ENCODE measurements at places on chromosomes 11 and 22. TPM values are rescaled to one million over a fixed set of nuclear protein-coding genes. Genes with fewer than 3 reads are reported as not detected.

Gene MYOD1
- not detected for total RNA-seq

Gene A4GALT
- 14.3 TPM for total RNA-seq

Gene SMC1B
- not detected for total RNA-seq

DNA sequence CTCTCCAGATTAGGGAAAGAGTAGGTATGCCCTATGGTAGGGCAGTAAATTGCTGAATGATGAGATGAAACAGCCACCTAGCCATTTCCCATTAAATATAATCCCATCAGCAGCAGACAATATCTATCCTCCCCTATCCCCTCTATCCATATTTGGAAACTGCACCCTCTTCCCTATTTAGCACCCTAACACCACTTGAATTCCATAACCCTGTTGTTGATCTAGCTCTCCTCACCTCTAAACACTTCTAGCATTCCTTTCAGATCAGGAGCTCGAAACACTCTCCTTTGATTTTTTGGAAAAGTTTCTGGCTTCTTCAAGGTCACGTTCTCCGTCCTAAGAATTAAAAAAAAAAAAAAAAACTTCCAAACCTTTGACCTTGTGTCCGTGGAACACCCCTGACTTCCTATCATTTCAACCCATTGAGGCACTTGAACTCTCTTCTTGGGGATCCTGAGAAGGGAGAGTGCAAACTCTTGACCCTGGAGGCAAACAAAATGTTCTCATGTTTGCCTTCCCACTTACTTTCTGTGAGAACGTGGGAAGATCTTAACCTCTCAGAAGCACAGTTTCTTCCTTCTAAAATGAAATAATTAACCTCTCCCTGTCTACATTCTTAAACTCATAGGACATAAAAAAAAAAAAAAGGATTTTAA lies 19.0 kb downstream of the TRIM5 start:
- no peak for ATAC-seq

DNA sequence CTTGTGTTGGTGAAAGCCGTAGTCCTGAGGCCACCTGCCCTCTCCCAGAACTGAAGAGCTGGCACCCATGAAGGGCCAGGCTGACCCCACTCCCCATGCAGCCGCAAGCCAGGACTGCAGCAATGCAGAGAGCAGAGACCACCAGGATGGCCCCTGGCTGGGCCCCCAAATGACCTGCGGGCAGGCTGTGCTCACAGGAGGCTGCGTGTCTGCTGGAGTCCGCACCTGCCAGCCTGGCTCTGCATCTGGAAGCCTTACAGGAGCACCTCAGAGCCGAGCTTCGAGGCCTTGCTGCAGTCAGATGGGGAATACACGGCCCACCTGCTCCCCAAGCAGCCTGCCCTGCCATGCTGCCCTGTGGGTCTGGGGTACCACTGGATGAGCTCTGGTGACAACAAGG lies 1336.8 kb downstream of the TBC1D22A start:
- no peak for ATAC-seq

GRCh38 chr11:118295815-118296454 lies 8.6 kb upstream of the CD3E start:
- peak; percentile 68 for ATAC-seq

DNA sequence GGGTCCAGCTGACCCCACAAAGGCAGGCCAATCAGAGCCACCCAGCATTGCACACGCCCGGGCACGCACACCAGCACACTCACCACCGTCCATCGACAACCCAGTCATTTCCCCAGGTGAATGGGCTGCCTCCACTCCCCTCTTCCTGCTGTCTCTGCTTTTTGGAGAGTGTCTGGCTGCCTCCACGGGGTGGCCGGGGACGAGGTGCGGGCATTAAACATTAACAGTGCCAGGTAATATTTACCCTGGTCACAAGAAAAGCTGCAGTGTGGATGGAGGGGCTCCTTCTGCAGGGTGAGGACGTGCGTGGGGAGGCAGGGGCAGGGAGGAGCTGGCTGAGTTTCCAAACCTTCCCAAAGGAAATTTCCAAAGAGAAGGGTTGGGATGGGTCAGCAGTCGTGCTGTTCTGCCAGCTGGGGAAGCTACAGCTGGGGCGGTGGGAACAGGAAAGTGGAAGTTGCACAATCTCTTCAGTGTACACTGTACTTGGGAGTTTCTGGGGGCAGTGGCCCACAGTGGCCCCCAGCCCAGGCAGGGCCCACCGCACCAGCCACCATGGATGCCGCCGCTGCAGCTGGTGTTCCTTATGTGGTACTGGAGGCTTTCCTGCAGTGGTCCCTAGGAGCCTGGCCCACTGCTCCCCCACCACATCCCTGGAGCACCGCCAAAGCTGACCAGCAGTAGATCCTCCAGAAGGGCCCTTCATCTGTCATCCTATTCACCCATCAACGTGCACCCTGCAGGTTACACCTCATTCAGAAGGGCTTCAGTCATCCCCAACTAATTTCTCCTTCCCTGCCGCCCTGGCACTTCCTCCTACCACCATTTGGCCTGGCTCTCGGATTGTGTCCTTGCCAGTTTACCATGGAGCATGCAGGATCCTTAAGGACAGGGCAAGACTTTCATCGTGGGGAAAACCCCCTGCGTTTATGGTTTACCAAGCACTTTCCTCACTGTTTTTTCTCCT lies at the start of gene FXYD2:
Gene FXYD2 (minus strand): TSS at position 174 of the 967 bp plus-strand sequence. CDS start 66 bp downstream, at position 108.
- no peak for ATAC-seq

DNA sequence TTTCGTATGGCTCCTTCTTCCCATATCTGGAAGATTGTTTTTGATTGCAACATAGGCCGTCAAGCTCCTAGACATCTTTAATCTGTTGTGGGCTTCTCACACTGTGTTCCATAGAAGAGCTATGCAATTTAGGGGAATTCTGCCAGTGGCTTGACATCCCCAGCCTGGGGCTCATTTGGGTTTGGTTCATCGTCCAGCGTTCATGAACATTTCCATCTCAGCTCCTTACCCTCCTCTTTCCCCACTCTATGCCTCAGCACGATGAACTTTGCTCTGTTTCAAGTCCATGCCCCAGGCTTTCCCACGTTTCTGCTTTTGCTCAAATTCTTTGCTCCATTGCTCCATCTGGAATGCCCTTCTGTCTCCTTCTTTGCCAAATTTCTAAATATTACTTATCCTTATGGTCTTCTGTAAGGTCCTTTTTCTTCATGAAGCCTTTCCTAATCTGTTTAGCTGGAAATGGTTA lies 26.1 kb upstream of the CLMP start:
- ATAC-seq = no peak

GRCh38 chr22:36358533-36359469 lies 29.0 kb downstream of the MYH9 start:
- ATAC-seq = peak; percentile 6

DNA sequence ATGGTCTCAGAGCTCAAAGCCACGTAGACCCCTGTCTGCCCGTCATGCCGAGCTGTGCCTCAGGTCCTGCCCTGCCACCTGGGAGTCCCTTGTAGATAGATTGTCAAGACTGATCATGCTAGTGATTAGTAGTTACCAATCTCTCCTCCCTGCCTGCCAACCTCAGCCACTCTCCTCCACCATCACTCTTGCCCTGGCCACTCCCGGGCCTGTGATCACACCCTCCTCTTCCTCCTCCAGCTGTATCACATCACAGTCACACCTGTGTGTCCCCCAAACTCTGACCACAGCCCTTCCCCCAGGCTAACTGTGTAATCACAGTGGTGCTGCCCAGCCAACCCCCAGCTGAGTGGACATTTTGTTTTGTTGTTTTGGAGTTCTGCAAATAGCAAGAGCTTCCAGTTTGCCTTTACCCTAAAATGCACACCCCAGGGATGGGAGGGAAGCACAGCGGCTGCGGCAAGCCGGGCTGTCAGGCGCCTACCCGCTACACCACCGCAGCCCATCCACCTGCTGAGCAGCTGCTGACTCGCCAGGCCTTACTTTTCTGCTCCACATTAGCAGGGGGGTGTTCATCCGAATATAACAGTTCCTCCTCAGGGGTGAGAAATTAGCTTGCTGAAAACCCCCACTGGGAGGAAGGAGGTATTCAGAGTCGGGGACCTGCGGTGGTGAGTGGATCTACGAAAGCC lies 45.8 kb downstream of the LRFN4 start:
- ATAC-seq = no peak

- ATAC-seq = peak; percentile 53
These were observed 34.2 kb downstream of the MRGPRD start for GRCh38 chr11:68946416-68947090.

DNA sequence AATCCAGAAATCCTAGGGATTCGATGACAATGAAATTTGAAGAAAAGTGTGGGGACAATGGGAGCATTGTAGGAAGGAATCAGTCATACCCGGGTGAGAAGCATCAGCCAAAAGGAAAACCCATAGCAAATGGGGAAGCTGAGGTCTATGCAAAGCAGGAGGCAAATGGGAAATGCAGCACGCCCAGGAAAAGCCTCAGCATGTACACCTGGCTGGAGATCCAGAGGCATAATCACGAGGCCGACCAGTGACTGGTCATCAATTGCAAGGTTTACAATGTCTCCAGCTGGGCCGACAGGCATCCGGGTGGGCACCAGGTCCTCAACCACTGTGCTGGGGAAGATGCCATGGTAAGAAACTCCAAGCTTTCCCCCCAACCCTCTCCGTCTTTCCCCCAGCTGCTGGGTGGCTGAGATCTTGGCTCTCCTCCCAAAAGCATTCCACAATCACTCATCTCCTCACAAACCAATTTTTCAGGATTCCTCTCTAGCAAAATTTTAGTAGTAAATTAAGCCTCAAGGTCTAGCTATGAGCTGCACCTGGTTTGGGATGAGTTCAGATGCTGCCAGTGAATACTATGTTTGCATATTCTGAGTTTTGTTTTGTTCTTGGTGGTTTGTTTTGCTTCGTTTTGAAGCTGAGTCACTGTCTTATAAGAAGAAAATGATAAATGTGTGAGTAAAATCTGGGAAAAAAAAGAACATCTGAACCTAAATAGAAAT lies 98.0 kb upstream of the OR5AK2 start:
- peak; percentile 25 for ATAC-seq

DNA sequence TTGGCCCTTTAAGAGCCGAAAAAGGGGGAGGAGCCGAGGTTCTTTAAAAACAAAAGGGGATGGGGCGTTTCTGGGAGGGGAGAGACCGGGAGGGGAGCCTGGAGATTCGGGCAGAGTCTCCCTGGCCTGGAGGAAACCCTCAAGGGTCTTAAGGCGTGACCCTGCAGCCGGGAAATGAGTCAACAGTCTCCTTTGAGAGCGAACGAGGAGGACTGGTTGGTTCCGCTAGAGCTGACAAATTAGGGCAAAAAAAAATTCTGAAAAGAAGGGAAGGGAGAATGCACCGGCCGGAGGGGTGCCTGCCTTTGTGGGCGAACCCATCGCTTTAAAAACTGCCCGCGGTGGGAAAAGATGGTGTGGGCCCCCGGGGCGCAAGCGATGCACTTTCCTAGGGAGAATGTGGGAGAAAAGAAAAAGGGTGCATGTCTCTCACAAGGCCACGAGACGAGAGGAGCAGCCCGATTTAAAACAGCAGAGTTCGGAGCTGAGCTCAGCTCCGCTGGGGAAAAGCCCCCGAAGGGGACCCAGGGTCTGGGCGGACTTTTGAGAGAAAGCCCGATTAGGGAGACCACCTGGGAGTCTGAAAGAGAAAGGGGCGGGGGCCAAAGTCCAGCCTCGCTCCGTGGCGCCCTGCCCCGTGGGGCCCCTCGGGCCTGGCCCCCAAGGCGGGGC lies 874 bp downstream of the ZFTA start:
- peak; percentile 12 for ATAC-seq

GRCh38 chr22:22847241-22847640 lies 40.4 kb upstream of the IGLL5 start:
- no peak for ATAC-seq

DNA sequence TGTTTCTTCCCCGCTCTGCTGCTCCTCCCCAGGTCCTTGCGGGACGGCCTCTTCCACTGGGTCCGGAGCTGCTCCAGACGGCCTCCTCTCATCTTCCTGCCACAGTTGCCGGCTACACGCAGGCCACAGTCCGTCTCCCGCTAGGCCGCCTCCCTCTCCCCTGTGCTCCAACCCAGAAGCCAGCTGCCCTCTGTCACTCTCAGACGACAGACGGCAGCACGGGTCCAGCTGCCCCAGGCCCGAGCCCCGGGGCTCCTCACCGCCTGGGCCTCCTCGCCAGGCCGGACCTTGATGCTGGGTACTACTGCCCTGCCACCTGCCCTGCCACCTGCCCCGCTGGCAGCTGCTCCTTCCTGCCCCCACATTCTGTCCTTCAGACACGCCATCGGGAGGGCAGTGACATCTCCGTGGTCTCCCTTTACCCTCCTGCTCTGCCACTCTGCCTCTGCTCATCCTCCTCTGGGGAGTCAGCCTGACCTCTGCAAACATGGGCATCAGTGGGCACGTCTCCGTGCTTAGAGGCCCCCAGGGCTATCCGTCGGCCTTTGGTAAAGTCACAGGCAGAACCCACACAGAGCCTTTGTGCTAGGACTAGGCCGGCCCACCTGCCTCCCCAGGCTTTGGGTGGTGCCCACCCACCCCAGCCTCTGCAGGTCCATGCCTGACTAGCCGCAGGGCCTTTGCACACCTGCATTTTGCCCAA lies 43.1 kb upstream of the TH start:
- no peak for ATAC-seq

- no peak for ATAC-seq
These were observed 476.7 kb upstream of the CCDC179 start for GRCh38 chr11:23336961-23337360.

- ATAC-seq = no peak
These were observed 117.0 kb downstream of the FANCF start for GRCh38 chr11:22508665-22509064.

- no peak for ATAC-seq
These were observed 21.5 kb downstream of the RIBC2 start for GRCh38 chr22:45434981-45435380.

- peak; percentile 38 for ATAC-seq
These were observed 103.0 kb downstream of the KCNQ1 start for GRCh38 chr11:2547806-2548205.

GRCh38 chr11:18696638-18697225 lies 1.8 kb upstream of the TMEM86A start:
- no peak for ATAC-seq

DNA sequence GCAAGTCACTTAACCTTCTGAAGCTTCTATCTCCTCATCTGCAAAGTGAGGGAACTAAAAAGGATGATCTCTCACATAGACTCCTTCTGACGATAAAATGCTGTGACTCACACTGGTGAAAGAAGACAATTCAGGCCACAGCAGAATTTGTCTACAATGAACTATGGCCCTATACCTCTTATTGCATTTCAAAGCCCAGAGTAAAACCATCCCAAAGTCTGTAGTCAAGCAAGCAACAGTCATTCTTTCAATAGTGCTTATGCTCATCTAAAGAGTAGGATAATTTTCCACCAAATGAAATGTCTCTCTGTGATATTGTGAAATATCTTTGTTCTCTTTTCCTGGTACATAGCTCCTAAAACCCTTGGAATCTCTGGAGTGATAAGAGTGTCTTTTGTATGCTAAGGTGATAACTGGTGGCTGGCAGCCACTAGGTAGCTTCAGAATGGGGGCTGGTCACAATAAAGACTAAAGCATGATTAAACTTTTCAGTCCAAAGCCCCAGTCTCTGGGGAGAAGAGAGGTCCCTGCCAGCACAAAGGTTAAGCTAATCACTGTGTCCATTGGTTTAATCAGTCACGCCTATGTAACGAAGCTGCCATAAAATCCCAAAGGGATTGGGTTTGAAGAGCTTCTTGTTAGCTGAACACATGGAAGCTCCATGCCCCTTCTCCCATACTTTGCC lies 30.8 kb downstream of the SYTL2 start:
- ATAC-seq = no peak

- peak; percentile 95 for ATAC-seq
These were observed 16.7 kb downstream of the PHLDA2 start for GRCh38 chr11:2912498-2912897.

All from esophagus mucosa (tissue), 1 donor.